ENCODE measurements at places on chromosomes 12 and 14.

GRCh38 chr12:1338483-1339177 is 255.8 kb downstream of the FBXL14 start:
- no peak for DNase-seq

DNA sequence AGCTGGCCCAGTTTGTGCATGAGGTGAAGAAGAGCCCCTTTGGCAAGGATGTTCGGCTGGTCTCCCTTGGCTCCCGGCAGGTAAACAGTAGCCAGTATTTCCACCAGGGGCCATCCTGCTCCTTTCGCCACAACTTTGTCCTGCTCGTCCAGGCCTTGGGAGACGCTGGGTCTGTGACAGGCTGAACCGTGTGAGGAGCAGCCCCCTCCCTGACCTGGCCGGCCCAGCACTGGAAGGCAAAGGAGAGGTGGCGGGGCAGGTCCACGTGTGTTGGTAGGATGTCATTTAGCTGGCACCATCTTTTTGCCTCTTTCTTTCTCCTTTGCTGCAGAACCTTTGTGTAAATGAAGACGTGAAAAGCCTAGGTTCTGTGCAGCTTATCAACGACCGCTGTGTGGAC is 15.4 kb downstream of the DDX11 start:
- DNase-seq = no peak

GRCh38 chr12:57609781-57610553 is 1.3 kb upstream of the ARHGEF25 start:
- DNase-seq = no peak

GRCh38 chr14:94373708-94374107 is 14.7 kb downstream of the SERPINA1 start:
- no peak for DNase-seq

GRCh38 chr14:104086210-104086660 is 735 bp downstream of the ASPG start:
- DNase-seq = no peak

DNA sequence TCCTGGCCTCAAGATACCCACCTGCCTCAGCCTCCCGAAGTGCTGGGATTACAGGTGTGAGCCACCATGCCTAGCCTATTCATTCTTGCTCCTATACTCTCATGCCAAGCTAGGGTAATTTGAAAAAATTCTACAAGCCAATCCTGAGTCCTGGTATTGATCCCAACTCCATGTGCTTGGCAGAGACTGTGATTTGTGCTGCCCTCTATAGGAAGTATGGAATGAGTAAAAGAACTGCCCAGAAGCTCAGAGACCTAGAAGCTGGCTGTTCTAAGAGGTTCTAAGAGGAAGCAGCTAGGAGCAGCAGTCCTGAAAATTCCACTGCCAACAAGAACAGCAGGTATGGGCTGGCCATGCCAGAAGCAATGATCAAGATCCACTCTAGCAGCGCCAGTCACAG is 402.5 kb downstream of the PCNX1 start:
- DNase-seq = no peak

DNA sequence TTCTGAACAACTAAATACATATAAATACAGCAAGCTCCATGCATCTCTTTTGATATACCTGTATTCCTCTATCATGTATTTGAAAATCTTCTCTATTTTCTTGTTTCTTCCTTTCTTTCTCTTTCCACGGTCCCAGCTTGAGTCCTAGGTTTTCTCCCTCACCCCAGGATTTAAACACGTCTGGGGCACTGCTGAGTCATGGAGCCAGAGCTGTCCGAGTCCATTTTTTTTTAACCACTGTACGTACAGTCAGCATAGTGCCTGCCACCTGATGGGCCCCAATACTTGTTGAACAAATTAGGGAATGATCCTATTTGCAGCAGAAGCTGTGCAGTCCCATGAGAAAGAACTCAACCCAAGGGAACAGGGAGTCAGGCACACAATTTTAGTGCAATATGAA is 158.1 kb downstream of the ATP23 start:
- no peak for DNase-seq

DNA sequence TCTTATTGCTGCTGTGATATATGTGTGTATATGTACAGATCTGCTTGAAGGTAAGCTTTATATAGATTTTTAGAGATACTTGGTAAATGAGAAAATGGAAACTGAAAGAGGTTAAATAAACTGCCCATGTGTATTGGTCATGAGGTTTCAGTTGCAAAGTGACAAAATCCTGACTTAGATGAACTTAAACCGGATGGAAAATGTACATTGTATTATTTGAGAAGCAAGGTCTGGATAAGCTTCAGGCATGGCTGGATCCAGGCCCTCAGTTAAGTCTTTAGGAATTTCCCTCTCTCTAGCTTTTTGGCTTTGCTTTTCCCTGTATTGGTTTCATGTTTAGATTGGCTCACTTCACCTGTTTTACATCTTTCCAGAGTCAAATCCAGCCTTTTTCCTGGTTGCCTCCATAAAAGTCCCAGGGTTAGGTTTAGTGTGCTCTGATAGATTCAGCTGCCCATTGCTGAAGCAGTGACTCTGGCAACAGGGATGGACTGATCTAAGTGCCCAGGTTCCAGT is 21.0 kb upstream of the MAP1LC3B2 start:
- no peak for DNase-seq

Data from CD4-positive, alpha-beta T cell treated with Interleukin-4 for 1 hour (primary cell).